Left cardiac atrium (tissue), 4 donors: ENCODE measurements at places on chromosomes 3 and 15. TPM values are rescaled to one million over a fixed set of nuclear protein-coding genes. Genes with fewer than 3 reads are reported as not detected.
A peak's percentile ranks its signal among the peaks of the same experiment; 100 is the strongest.

GRCh38 chr15:42891569-42891968, 29.0 kb downstream of the TTBK2 start:
- no peak for DNase-seq

- no peak for DNase-seq
Measured at GRCh38 chr3:188913084-188913483, 258.7 kb upstream of the TPRG1 start.

- DNase-seq = no peak
Measured at GRCh38 chr3:190330936-190331734, 8.9 kb upstream of the CLDN1 start.

- DNase-seq = no peak
Measured at GRCh38 chr3:38235466-38235865, 30.1 kb upstream of the SLC22A13 start.

DNA sequence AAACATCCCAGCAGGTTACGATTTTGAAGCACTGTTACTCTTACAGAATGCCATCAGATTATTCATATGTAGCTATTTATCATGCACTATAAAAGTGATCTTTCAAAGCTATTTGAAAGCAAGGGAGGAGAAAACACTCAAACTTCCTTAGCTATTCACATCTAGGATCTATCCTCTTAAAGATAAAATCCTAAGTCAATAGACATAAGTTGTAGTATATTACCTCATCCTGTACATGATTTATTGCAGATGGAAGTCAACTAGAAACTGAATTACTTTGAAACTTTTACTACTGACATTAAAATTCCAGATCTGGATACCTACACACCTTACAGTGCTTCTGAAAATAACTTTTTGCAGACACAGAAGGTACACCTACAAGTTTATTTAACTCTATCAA, 197.2 kb downstream of the MEIS2 start:
- DNase-seq = no peak

GRCh38 chr3:25830373-25831280, 40.7 kb downstream of the OXSM start:
- DNase-seq = no peak

DNA sequence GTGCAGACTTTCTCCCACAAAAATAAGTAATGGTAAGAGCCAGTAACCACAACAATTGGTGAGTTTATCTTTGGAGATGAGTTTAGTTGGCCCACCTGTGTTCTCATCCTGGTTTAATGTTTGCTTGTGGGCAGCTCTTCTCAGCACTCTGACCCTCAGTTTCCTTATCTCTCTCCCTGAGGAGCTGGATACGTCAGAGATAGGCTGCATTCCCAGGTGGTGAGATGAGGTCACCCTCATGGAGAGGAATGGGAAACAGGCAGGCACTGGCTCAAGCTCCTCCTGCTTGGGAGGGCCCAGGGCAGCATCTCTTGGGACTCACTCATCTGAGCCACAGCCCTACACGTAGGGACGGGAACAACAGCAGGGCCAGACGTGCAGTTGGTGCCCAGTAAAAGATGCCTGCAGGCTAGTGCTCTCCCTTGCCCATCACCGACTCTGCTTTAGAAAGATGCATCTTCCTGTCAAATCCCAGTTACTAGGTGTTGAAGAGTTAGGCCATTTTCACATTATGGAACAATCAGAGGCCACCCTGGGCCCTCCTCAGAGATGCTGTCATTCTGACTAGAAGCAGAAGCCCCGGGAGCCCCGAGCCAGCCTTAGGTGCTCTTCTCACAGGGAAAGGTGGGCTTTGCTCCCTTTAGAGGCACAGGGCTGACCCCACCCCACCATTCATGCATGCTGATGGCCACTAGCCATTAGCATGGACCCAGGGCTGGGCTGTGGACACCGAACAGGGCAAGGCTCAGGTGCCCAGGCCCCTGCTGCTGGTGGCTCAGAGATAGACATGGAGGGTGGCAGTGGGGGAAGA, 59.7 kb downstream of the GRIP2 start:
- peak; percentile 75 for DNase-seq

- DNase-seq = no peak
Measured at GRCh38 chr15:45431511-45431910, 53.2 kb upstream of the GATM start.

- DNase-seq = peak; percentile 82
Measured at GRCh38 chr3:134308350-134308891, 57.8 kb upstream of the RYK start.

GRCh38 chr15:25381579-25381978, 57.2 kb downstream of the UBE3A start:
- DNase-seq = no peak

- DNase-seq = no peak
Measured at GRCh38 chr3:190299969-190300368, 22.3 kb downstream of the CLDN1 start.

GRCh38 chr3:167780214-167780883, 44.8 kb downstream of the SERPINI1 start:
- no peak for DNase-seq

GRCh38 chr3:101049532-101049931, 56.3 kb upstream of the ABI3BP start:
- DNase-seq = no peak

RBM15B gene
- 18.6 TPM for total RNA-seq

ACTC1 gene
- 14,182 TPM for total RNA-seq

LRRC31 gene
- total RNA-seq = not detected

ESYT3 gene
- 0.52 TPM for total RNA-seq

ADGRG7 gene
- total RNA-seq = not detected

GOLGA8G gene
- total RNA-seq = not detected

TRH gene
- not detected for total RNA-seq

AP3B2 gene
- 1.4 TPM for total RNA-seq

ACAN gene
- 0.52 TPM for total RNA-seq

ICE2 gene
- 29.0 TPM for total RNA-seq

AZI2 gene
- 48.7 TPM for total RNA-seq
